Adrenal gland (tissue), 19 donors: ENCODE measurements at places on chromosomes 3 and 15. TPM values are rescaled to one million over a fixed set of nuclear protein-coding genes. Genes with fewer than 3 reads are reported as not detected.
A peak's percentile ranks its signal among the peaks of the same experiment; 100 is the strongest.

- DNase-seq: peak; percentile 15
Observed at GRCh38 chr3:129526121-129526900, 2.1 kb upstream of the RHO start.

DNA sequence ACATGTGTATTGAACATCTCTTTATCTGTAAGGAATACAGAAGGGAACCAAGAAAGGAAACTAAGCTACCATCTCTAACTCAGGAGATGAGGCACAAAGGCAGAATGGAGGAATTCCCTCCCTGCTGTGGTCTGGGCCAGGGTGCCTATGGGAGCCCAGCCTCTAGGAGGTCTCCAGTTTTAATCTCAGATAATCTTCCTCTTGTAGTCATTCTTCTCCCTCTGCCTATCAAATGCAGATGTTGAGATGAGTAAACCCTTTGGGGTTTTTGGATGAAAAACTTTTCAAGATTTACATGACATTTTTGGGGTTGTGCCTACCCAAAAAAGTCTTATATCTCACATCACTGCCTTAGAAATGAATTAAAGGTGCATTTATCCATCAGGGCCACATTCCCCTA lies 23.3 kb downstream of the SCG5 start:
- no peak for DNase-seq

DNA sequence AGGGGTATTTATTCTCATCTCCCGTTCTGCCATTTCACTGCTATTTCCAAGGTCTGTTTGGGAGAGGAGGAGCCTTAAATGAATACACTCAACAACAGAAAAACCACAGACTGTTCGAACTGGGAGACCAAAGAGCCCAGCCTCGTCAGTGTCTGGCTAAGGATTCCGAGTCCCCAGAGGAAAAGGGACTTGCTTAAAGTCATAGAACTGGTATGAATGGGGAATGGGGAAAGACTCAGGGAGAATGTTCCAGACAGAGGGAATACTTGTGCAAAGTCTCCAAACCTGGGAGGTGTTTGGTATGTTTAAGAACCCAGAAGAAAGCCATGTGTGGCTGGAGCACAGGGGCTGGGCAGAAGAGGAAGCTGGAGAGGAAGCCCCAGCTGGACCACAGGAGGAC lies 46.9 kb downstream of the FAM43A start:
- no peak for DNase-seq

DNA sequence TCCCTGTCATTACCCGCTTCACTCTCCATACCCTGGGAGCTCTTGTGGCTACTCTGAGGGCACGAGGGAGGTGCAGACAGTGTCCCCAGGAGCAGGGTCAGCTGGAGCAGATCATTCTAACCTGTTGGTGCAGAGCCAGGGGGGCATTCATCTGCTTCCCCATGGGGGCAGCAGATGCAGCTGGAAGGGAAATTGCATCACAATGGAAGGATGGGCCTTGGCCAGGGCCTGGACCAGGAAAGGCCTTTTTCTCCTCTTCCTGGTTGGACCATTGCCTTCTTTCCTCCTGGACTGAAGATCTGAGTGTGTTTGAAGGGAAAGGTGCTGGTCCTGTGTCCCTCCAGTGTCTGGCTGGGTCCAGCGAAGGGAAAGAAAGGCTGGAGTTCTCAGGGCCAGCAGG lies 55.7 kb downstream of the EPHB1 start:
- no peak for DNase-seq

DNA sequence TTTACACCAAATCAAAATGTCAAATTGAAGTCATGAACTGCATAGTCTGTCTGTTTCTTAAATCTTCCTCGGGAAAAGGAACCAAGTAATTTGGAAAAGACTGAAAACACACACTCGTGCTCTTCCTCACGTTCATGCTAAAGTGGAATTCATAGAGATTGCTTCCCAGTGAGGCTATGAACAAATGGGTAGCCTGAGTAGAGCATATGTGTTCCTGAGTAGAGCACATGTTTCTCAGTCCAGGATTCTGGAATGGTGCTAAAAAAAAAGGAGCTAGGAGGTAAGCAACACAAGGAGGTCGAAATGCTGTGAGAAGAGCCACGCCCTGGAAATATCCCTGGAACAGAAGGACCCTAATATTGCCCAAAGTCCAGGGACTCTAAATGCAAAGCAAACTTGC lies 494.2 kb upstream of the THBS1 start:
- no peak for DNase-seq

- no peak for DNase-seq
Observed at GRCh38 chr3:95971573-95971972, 842.8 kb upstream of the EPHA6 start.

Gene TERC
- 32.9 TPM for total RNA-seq

Gene SLC28A1
- 0.19 TPM for total RNA-seq

Gene ADIPOQ
- total RNA-seq: 1.3 TPM

Gene C3orf22
- total RNA-seq: not detected
